ENCODE measurements at places on chromosomes 1 and 21. TPM values are rescaled to one million over a fixed set of nuclear protein-coding genes. Genes with fewer than 3 reads are reported as not detected.

KRTAP12-2 gene
- total RNA-seq, result not detected

PSMB2 gene
- total RNA-seq, result 58.9 TPM

CSMD2 gene
- 0.55 TPM for total RNA-seq

BPNT1 gene
- 26.5 TPM for total RNA-seq

DNA sequence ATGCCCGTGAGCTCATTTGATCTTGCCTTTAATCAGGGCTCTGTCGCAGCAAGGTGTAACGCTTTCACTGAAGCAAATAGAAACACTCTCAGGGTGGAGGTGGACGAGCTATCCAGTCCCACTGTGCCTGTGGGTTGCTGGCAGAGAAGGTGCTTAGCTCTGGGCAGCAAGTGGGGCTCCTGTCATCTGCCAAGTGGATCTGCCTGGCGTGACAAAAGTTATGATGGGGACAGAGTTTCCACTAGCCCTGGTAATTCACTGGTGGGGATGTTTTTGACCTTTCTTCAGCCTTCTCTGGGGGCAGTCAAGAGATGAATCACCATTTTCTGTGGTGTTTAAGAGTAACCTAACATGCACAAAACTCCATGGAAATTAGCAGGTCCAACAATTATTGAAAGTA, 71.3 kb upstream of the EDEM3 start:
- H3K4me1 ChIP-seq, result peaks cover 54% of the 10 kb centered on the region
- no peak for DNase-seq
- no peak overlapping the region for H3K4me3 ChIP-seq
- H3K36me3 ChIP-seq, result peaks cover 15% of the 10 kb centered on the region
- H3K27ac ChIP-seq, result no peak overlapping the region
- H3K27me3 ChIP-seq, result no peaks in the 10 kb centered on the region

DNA sequence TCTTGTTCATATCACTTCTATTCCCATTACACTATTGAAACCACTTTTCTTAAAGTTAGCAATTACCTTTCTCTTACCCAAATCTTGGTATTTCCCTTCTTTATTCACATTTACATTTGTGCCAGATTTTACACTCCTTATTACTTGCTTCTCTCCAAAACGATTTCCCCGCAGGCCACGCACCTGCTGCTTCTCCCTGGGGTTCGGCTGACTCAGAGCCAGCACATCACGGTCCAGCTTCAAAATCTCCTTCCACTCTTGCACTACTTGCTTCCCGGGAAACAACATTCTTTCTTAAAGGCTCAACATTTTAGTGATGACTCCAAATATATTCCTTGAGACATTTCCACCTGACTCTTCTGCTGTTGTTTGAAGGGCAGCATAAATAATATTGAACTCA, 20.7 kb downstream of the LHX9 start:
- H3K4me1 ChIP-seq, result peaks cover 9% of the 10 kb centered on the region
- H3K36me3 ChIP-seq, result peaks cover 5% of the 10 kb centered on the region
- no peak for DNase-seq
- H3K27ac ChIP-seq, result no peak overlapping the region
- H3K27me3 ChIP-seq, result peaks cover 20% of the 10 kb centered on the region

DNA sequence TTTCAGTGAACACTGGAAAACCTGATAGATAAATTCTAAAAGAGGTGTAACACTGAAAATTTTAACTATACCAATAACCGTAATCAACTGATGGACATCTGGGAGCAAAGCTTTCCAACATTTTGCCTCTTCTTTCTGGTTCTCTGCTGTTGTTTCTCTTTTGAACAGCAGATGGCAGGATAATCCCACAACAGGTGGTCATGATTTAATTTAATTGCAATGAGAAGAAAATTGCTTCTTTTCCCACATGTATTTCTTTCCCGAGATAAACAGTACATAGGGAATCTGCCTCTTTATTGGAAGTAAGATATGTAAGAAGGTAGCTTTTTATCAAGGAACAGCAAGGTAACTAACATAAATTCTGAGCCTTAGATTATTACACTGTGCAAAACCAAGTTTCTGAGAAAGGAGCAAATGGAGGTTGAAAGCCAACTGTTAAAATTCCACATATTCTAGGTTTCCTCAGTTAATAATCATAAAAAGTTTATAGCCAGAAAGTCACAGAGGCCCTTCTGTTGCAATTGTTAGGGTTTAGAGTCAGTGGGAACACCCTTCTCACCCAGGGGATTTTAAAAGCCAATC, 72.9 kb downstream of the RPS6KA1 start:
- no peaks in the 10 kb centered on the region for H3K36me3 ChIP-seq
- peaks cover 3% of the 10 kb centered on the region for H3K4me1 ChIP-seq
- peaks cover 13% of the 10 kb centered on the region for H3K27me3 ChIP-seq
- no peak overlapping the region for H3K27ac ChIP-seq

DNA sequence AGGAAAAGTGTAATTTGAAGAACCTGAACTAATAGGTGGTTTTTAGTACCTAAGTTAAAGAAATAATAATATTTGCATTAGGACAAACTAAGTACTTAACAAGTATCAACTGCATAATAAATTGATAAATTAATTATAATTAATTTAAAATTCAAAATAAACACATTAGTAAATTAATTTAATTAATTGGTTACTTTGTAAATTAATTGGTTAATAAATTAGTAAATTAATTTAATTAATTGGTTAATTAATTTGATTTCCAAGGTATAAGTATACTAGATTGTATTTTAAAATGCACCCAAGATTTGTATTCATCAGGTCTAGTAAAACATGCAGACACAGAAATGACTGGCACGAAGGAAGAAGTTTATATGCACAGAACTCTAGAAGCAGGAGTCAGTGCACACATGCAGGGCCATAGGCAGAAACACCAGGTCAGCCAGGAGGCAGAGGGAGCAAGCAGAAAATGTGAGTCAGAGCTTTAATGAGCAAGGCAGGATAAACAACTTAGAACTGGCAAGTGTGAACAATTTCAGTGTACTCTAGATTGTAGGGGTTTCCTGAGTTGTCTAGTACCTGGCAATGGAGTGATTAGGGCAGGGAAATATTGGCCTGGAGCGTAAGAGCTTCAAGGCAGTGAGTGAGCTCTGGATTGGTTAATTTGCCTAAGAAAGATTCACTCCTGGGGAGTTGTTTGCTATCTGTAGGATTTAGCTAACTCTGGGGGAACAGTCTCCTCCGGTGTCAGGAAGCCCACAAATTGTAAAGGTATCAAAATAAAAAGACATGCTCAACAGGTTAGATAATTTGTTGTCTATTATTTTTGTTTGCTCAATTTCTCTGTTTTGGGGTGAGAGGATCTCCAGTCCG, 665.7 kb downstream of the MRPL39 start:
- DNase-seq, result no peak
- H3K27ac ChIP-seq, result no peak overlapping the region
- no peaks in the 10 kb centered on the region for H3K4me1 ChIP-seq
- H3K4me3 ChIP-seq, result no peak overlapping the region
- H3K27me3 ChIP-seq, result no peaks in the 10 kb centered on the region

DNA sequence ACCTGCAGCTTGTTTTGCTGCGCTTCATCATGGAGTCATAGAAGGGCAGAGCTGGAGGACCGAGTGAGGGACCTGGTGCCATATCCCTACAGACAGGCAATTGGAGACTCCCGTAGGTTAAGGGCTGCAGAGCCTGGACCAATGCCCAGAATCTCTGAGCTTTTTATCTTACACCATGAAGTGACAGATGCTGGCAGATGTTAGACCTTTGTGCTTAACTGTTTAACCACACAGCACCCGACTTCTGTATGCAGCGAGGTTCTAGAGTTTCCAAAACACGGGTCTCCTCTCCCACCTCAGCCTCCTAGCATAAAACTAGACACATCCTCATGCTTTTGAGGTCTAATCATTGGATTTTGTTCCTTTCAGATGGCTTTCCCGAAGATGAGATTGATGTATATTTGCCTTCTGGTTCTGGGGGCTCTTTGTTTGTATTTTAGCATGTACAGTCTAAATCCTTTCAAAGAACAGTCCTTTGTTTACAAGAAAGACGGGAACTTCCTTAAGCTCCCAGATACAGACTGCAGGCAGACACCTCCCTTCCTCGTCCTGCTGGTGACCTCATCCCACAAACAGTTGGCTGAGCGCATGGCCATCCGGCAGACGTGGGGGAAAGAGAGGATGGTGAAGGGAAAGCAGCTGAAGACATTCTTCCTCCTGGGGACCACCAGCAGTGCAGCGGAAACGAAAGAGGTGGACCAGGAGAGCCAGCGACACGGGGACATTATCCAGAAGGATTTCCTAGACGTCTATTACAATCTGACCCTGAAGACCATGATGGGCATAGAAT, 47.6 kb downstream of the B3GALT5 start:
- H3K27ac ChIP-seq, result peak overlapping the region; percentile 80
- peaks cover 8% of the 10 kb centered on the region for H3K27me3 ChIP-seq
- peaks cover 9% of the 10 kb centered on the region for H3K4me1 ChIP-seq
- DNase-seq, result no peak

GRCh38 chr21:26522704-26523103, 50.4 kb downstream of the CYYR1 start:
- no peak overlapping the region for H3K4me3 ChIP-seq
- no peaks in the 10 kb centered on the region for H3K27me3 ChIP-seq
- H3K4me1 ChIP-seq, result no peaks in the 10 kb centered on the region
- no peak for DNase-seq
- H3K27ac ChIP-seq, result no peak overlapping the region
- H3K36me3 ChIP-seq, result peaks cover 2% of the 10 kb centered on the region

- H3K27ac ChIP-seq, result no peak overlapping the region
- no peak for DNase-seq
- no peak overlapping the region for H3K4me3 ChIP-seq
These were observed 54.4 kb downstream of the TIAM1 start for GRCh38 chr21:31289702-31290101.

- no peaks in the 10 kb centered on the region for H3K36me3 ChIP-seq
- H3K4me1 ChIP-seq, result no peaks in the 10 kb centered on the region
- no peak overlapping the region for H3K4me3 ChIP-seq
- H3K27me3 ChIP-seq, result peaks cover 48% of the 10 kb centered on the region
These were observed 184.4 kb downstream of the GRIK3 start for GRCh38 chr1:36849956-36850355.

GRCh38 chr1:112325504-112325903, 70.5 kb upstream of the CTTNBP2NL start:
- no peaks in the 10 kb centered on the region for H3K36me3 ChIP-seq
- H3K4me1 ChIP-seq, result peaks cover 3% of the 10 kb centered on the region
- no peak overlapping the region for H3K27ac ChIP-seq
- H3K4me3 ChIP-seq, result no peak overlapping the region

DNA sequence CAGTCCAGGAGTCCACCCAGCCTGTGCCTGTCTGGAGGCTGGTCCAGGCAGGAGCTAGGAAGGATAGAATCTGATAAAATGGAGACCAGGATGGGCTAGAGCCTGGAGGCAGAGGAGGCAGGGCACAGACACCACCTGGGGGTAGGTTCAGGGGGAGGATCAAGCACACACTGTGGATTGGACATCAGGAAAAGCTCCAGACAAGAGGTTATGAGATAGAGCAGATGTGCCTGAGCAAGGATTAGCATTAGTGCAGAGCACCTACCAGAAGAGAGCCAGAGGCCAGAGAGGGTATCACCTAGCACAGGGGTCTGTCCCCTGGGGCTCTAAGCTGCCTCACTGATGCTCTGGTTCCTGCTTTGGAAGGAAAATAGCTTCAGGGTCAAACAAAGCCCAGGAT, 216.7 kb upstream of the ZC3H12A start:
- no peak overlapping the region for H3K27ac ChIP-seq
- no peaks in the 10 kb centered on the region for H3K36me3 ChIP-seq
- peaks cover 18% of the 10 kb centered on the region for H3K27me3 ChIP-seq
- DNase-seq, result no peak
- no peaks in the 10 kb centered on the region for H3K4me1 ChIP-seq
- H3K4me3 ChIP-seq, result no peak overlapping the region

- H3K27me3 ChIP-seq, result no peaks in the 10 kb centered on the region
- no peak overlapping the region for H3K27ac ChIP-seq
These were observed 251.1 kb upstream of the ADGRL2 start for GRCh38 chr1:81549588-81550127.

DNA sequence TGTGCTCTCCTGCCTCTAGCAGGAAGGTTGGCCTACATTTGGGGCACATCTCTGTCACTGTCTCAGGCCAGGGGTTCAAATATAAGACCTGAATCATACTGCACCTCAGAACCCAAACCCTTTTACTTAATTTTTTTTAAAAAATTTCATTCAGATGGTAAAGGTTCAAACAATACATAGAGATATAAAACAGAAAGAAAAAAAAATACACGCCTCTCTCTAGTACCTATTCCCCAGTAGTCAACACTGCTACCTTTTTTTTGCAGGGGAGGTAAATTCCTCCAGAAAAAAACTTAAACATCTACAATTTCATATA, 32.9 kb downstream of the MAPKAPK2 start:
- no peaks in the 10 kb centered on the region for H3K36me3 ChIP-seq
- H3K4me1 ChIP-seq, result peaks cover 47% of the 10 kb centered on the region
- DNase-seq, result no peak
- no peak overlapping the region for H3K27ac ChIP-seq
- no peaks in the 10 kb centered on the region for H3K27me3 ChIP-seq

DNA sequence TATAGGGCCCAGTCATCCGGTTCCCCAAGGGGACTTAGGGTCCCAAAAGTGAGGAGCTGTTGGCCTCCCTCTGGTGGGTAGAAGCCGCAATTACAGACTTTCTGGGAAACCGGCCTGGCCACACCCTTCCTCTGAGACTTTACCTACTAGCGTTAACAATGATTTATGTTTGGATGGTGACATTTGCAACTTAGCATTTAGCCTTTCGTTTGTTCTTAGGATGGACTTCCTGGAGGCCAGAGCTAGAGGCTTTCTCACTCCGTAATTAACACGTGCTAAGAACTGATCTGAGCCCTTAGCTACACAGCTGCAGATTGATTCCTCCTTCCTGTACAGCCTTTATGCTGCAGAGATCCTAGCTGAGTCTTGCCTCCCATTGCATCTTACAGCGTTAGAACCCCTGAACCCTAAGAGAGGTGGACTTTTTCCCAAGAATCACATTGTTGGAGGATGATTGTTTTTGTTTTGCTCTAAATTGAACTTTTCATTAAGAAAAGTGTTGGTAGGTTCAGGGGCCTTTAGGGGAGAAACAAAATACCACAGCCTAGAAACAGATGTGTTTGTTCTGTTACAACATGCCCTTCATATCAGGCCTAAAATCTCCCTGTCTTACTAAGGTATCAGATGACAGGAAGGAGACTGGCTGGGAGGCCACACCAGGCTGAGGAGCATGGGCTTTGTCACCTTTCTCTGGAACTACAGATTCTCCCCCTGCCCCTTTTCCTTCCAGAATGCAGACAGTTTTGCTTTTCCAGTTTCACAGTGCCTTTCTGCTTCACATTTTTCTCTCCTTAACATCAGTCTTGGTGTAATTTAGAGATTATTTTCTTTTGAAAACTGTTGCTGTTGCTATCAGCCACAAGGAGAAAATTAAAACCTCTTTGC, 1.9 kb downstream of the S100A11 start:
- DNase-seq, result no peak
- H3K27ac ChIP-seq, result peak overlapping the region; percentile 99
- H3K27me3 ChIP-seq, result no peaks in the 10 kb centered on the region
- peaks cover 27% of the 10 kb centered on the region for H3K4me1 ChIP-seq

- no peak overlapping the region for H3K27ac ChIP-seq
- DNase-seq, result no peak
- no peaks in the 10 kb centered on the region for H3K36me3 ChIP-seq
- H3K4me3 ChIP-seq, result no peak overlapping the region
- peaks cover 8% of the 10 kb centered on the region for H3K4me1 ChIP-seq
- peaks cover 3% of the 10 kb centered on the region for H3K27me3 ChIP-seq
These were observed 9.8 kb downstream of the UBASH3A start for GRCh38 chr21:42413500-42413899.

- peak within 1 kb of the TSS; percentile 99 for H3K4me3 ChIP-seq
- H3K36me3 ChIP-seq, result no peaks in the 10 kb centered on the region
- H3K27ac ChIP-seq, result peak within 1 kb of the TSS; percentile 100
- DNase-seq, result peak; percentile 95
- H3K4me1 ChIP-seq, result peaks cover 62% of the 10 kb centered on the region
These were observed at the start of gene ENAH for GRCh38 chr1:225652729-225653462. Gene ENAH, minus strand, starts transcription at chr1:225653123. Its CDS starts 433 bp downstream, at chr1:225652690.
